Fibroblast of mammary gland (primary cell): ENCODE measurements at places on chromosomes 2 and 18.

DNA sequence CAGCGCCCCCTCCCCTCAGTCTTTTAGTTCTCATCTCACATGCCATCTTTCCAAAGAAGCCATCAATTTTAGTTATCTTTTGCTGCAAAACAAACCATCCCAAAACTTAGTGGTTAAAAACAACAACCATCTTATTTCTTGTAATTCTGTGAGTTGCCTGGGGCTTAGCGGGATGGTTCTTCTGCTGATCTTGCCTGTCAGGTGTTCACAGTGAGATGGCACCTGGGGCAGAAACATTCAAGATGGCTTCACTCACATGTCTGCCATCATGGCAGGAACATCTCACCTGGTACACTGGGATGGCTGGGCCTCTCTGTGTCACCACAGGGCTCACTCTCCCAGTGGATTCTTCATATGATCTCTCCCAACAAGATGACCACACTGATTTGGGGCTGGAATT is 144.5 kb upstream of the MSH6 start:
- no peak for DNase-seq

- no peak for DNase-seq
Observed at GRCh38 chr2:229740279-229740678, 25.9 kb upstream of the DNER start.

DNA sequence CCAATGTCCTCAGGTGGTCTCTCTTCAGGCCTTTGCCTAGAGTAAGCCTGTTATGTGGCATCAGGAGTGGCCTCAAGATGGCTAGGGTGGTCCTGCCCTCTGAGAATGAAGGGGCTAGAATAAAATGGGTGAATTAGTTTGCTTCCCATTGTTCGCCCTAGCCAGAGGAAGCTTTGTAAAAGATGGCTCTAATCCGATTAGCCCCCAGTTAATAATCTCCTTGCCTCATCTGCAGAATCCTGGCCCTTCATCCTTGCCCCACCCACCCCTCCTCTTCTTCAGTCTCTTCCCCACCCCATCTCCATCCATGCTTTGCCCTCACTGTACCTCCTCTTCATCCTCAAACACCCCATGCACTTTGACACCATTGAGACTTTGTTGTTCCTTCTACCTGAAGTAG is 57.4 kb upstream of the LGALSL start:
- no peak for DNase-seq

- no peak for DNase-seq
Observed at GRCh38 chr2:86679036-86679435, 41.1 kb upstream of the RMND5A start.

GRCh38 chr2:52128081-52128480 is 1096.1 kb upstream of the NRXN1 start:
- peak; percentile 18 for DNase-seq

- peak; percentile 68 for DNase-seq
Observed at GRCh38 chr18:35949903-35950627, 22.4 kb upstream of the RMP24 start.

DNA sequence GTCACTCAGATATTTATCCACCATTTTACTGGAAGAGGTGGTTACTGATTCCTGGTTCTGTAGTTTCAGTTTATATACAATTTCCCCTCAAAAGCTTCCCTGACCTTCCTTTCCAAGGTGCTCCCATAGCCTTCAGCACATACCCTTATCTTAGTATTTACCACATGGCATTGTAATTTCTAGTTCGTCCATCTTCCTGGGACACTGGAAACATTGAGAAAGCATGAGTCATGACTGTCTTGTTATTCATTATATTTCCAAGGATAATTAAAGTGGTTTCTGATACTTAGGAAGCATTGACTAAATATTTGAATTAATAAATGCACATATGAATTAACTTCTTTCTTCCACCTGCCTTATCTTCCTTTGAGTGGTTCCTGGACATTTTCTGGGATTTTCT is 203.8 kb downstream of the ETAA1 start:
- DNase-seq, result peak; percentile 64

- peak; percentile 74 for DNase-seq
Observed at GRCh38 chr2:11344342-11344955, at the start of gene ROCK2. Gene ROCK2 (minus strand): TSS chr2:11344636. CDS start chr2:11344136, 500 bp downstream.

- DNase-seq, result no peak
Observed at GRCh38 chr2:9895669-9896590, 52.7 kb downstream of the TAF1B start.

- DNase-seq, result no peak
Observed at GRCh38 chr18:78562531-78562961, 417.1 kb upstream of the SALL3 start.

- peak; percentile 51 for DNase-seq
Observed at GRCh38 chr18:51196811-51197660, 445 bp downstream of the MEX3C start.

DNA sequence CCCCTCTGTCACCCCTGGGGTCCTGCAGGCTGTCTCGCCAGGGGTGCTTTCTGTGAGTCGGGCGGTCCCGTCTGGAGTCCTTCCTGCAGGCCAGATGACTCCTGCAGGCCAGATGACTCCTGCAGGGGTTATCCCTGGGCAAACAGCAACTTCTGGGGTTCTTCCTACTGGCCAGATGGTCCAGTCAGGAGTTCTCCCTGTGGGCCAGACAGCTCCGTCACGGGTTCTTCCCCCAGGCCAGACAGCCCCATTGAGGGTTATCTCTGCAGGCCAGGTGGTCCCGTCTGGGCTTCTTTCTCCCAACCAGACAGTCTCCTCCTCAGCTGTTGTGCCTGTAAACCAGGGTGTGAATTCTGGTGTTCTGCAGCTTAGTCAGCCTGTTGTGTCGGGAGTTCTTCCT is 27.6 kb downstream of the ADNP2 start:
- DNase-seq, result no peak

DNA sequence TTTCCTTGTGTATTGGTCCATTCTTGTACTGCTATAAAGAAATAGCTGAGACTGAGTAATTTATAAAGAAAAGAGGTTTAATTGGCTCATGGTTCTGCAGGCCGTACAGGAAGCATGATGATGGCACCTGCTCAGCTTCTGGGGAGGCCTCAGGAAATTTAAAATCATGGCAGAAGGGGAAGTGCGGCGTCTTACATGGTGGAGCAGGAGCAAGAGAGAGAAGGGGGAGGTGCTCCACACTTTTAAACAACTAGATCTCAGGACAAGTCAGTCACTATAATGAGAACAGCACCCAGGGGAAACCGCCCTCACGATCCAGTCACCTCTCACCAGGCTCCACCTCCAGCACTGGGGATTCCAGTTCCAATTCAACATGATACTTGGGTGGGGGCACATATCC is 54.3 kb downstream of the MSH2 start:
- no peak for DNase-seq

DNA sequence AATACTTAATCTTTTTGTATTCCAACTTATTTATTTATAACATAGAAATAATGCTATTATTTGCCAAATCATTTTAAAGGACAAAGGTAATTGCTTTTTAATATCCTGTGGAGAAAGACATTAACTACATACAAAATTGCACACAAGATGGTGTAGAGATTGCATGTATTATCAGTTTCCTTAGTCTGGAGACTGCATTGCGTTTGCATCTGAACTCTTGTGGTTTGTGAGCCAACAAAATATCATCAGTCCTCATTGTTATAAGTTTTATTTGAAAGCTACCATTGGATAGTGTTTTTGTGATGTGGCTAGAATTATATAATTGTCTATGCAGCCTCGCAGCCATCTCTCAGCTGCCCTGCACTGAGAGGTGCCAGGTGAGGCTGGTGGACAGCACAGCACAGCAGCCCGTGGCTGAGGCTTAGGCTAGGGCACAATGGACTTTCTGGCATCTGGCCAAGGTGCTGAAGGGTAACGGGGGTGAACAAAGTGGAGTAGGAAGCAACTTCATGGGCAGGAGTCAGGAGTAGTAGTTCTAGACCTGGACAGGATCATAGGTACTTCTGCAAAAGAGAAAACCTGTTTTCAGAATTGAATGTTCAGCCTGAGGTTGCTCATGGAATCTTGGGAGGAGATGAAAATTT is 15.1 kb downstream of the RASGRP3 start:
- no peak for DNase-seq

DNA sequence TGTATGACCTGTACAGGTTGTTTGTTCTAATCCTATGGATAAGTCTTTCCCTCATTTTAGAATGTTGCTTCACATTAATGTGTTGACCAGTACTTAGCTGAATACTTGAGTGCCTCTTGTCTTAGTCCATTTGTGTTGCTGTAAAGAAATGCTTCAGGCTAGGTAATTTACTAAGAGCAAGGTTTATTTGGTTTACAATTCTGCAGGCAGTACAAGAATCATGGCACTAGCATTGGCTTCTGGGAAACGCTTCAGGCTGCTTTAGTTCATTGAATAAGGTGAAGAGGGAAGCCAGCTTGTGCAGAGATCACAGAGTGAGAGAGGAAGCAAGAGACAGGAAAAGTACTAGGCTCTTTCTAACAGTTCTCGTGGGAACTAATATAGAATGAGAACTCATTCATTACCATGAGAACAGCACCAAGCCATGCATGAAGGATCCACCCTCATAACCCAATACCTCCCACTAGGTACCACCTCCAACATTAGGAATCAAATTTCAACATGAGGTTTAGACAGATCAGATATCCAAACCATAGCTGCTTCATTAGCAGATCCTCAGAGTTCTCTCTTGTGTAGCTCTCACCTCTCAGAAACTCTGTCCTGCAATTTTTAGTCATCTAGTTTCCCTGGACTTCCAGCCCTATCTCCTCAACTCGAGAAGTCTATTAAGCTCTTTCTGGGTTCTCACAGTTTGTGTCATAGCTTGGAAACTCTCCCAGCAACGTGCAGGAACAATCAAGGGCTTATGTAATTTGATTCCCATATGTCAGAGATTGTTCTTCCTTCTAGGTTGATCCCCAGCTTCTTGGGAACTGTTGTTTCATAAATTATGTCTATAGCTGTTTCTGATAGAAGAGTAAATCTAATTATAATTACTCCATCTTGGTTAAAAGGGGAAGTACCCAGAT is 2082.3 kb upstream of the CELF4 start:
- DNase-seq, result peak; percentile 94

- no peak for DNase-seq
Observed at GRCh38 chr2:133420788-133421187, 147.5 kb downstream of the NCKAP5 start.

GRCh38 chr2:45652090-45653031 is 886 bp downstream of the PRKCE start:
- peak; percentile 58 for DNase-seq

DNA sequence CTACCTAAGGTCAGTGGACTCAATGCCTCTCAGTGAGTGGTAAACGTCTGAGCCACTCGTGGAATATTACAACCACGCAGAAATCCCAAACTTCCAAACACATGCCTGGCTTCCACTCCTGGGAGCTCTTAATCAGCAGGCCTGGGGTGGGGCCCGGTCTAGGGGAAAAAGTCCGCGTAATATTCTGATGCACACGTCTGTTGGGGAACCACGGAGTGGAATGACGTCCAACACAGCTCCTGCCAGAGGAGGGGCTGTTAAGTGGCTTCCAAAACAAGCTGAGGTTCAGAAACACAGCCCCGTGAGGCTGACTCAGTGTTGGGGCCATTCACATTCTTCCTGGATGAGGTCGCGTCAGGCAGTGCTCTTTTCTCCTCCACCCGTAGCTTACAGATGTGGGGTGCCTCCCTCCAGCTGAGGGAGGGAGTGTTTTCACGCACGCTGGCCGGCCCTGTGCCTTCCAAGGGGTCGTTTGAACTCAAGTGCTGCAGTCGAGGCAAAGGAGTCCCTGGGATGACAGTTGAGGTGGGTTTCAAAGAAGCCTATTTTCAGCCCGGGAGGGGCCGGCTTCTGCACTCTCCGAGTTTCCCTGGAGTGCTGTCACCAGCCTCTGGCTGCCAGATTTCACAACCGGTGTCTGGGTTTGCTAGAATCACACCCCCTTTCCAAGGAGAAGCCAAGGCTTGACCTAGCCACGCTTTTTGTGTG is 73.1 kb downstream of the ACKR3 start:
- DNase-seq, result peak; percentile 100

GRCh38 chr2:233414273-233414654 is 60.0 kb downstream of the DGKD start:
- DNase-seq, result no peak

GRCh38 chr2:69554568-69554967 is 89.0 kb downstream of the AAK1 start:
- DNase-seq, result no peak

DNA sequence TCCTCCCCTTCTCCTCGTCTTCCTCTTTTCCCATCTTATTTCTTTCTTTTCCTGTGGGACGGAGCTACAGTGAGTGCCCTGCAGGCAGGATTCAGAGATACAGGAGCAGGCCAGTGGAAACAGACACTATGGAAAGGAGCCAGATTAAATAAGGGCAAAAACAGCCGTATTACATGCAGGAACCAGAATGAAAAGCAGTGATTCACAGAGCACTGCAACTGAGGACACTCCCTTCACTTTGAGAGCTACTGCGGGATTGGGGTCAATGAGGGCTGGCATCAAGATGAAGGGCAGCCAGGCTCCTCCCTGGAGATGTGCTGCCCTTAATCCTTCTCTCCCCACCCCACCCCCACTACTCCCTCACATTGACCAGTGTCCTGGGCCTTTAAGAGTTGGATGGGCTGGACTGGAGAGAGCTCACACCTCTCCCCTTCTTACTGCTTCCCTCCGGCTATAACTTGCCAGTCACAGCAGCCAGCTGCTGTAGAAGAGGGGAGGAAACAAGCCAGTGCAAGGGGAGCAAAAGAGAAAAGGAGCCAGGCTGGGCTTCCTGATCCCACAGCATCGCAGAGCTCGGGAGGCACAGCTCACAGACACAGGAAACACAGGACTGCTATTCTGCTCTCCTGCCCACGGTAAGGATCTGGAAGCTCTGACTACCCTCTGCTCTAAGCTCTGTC is at the start of gene PLCD4:
Gene PLCD4 (plus strand): TSS at position 464 of the 680 bp plus-strand sequence. CDS start 7,841 bp downstream, outside the sequence.
- peak; percentile 85 for DNase-seq

- no peak for DNase-seq
Observed at GRCh38 chr2:111633643-111634042, 250.3 kb downstream of the ANAPC1 start.

GRCh38 chr18:35142275-35142615 is 98.6 kb upstream of the ZNF397 start:
- DNase-seq, result no peak

GRCh38 chr2:97999536-97999935 is 3.8 kb upstream of the TMEM131 start:
- no peak for DNase-seq

DNA sequence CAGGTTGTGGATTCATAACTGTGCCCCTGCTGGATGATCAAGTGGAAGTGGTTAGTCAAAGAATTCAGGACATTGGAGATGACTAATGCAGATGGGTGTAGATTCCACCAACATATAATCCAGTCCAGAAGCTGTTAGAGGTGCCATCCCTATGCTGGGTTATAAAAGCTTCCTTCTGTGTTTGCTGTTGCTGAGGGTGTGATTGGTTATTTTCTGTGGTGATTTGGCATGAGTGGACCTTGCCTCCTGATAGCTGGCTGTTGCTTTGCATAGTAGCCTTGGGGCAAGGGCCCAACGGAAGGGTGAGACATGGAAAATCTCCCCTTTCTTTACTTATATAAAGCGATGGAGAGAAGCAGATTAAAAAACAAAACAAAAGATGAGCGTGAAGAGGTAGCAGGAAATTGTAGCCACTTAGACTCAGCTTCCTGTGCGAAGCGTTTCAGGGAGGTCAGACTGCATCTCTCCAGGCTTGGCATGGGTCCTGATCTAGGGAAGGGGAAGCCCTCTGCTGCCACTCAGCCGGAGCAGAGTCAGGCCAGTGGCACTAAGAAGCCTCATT is 190.4 kb downstream of the FMNL2 start:
- peak; percentile 91 for DNase-seq

GRCh38 chr2:136407117-136407951 is 289.4 kb upstream of the CXCR4 start:
- DNase-seq, result no peak

GRCh38 chr2:8587920-8588830 is 93.7 kb upstream of the ID2 start:
- DNase-seq, result no peak
